ENCODE measurements at places on chromosomes 1 and 21. TPM values are rescaled to one million over a fixed set of nuclear protein-coding genes. Genes with fewer than 3 reads are reported as not detected.

The TENT5C gene
- total RNA-seq = 1.4 TPM

The OR14K1 gene
- total RNA-seq = not detected

The DIO1 gene
- not detected for total RNA-seq

The FALEC gene
- total RNA-seq = 1.6 TPM

The WNT3A gene
- total RNA-seq = not detected

The RPS6KC1 gene
- 35.9 TPM for total RNA-seq
